Keratinocyte (primary cell): ENCODE measurements at places on chromosomes 16 and 17. TPM values are rescaled to one million over a fixed set of nuclear protein-coding genes. Genes with fewer than 3 reads are reported as not detected.
A peak's percentile ranks its signal among the peaks of the same experiment; 100 is the strongest.

GRCh38 chr17:5480962-5481361 is 5.0 kb downstream of the DERL2 start:
- H3K4me3 ChIP-seq, result no peak overlapping the region
- H3K27ac ChIP-seq, result no peak overlapping the region
- H3K27me3 ChIP-seq, result no peaks in the 10 kb centered on the region
- DNase-seq, result no peak

The UNC13D gene
- polyA plus RNA-seq, result 0.25 to 0.79 TPM (median 0.36 TPM) in 3 replicates

- no peaks in the 10 kb centered on the region for H3K36me3 ChIP-seq
- H3K27ac ChIP-seq, result no peak overlapping the region
- no peak overlapping the region for H3K4me3 ChIP-seq
- DNase-seq, result no peak
These were observed 149.2 kb downstream of the MAF start for GRCh38 chr16:79451196-79451816.

- no peak overlapping the region for H3K27ac ChIP-seq
- peaks cover 12% of the 10 kb centered on the region for H3K36me3 ChIP-seq
- no peaks in the 10 kb centered on the region for H3K27me3 ChIP-seq
- no peak overlapping the region for H3K4me3 ChIP-seq
- DNase-seq, result no peak
These were observed 65.4 kb downstream of the MRC2 start for GRCh38 chr17:62692721-62693431.

DNA sequence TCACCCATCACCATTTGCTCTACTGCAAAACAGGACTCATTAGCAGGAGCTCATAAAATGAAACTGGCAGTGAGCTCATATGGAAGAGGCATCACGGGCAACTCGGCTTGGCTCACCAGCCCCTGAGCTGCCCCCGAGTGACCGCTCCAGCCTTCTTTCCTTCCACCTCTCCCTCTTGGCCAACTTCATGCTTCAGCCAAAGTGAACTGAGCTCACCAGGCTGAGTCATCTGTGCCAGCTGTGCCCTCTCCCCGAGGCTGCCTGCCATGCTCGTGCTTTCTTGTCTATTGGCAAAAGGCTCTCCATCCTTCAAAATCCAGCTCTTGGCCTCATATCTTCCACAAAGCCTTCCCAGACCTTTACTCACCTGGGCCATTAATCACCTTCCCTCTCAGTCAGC is 391.4 kb downstream of the WWOX start:
- no peaks in the 10 kb centered on the region for H3K4me1 ChIP-seq
- no peak overlapping the region for H3K4me3 ChIP-seq
- DNase-seq, result no peak
- no peaks in the 10 kb centered on the region for H3K36me3 ChIP-seq
- no peak overlapping the region for H3K27ac ChIP-seq

The KCNJ18 gene
- not detected in 3 replicates for polyA plus RNA-seq

DNA sequence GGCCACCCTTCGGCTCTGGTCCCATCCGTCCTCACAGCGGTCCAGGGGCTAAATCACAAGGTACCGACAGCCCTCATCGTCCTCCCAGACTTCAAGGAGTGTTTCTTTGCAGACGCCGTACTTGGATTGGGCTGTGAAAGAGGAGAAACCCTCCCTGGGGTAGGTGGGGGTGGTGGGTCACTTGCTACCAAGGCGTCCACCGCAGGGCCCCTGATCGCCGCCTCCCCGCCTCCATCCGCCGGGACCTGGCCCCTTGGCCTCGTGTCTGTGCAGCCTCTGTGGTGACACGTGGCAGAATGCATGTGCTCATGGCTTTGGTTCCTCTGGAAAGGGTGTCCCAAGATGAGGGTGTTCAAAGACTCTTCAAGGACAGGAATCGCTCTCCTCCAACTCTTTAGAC is 151.4 kb downstream of the BANP start:
- no peak for DNase-seq
- no peaks in the 10 kb centered on the region for H3K36me3 ChIP-seq
- peaks cover 22% of the 10 kb centered on the region for H3K27me3 ChIP-seq
- H3K4me1 ChIP-seq, result no peaks in the 10 kb centered on the region

GRCh38 chr17:56883616-56884015 is 30.2 kb downstream of the TRIM25 start:
- H3K4me3 ChIP-seq, result no peak overlapping the region
- DNase-seq, result no peak
- no peaks in the 10 kb centered on the region for H3K4me1 ChIP-seq

- H3K36me3 ChIP-seq, result peaks cover 24% of the 10 kb centered on the region
- H3K4me3 ChIP-seq, result no peak overlapping the region
- no peak for DNase-seq
- no peaks in the 10 kb centered on the region for H3K27me3 ChIP-seq
These were observed 8.0 kb downstream of the ZNF750 start for GRCh38 chr17:82831818-82832200.

The DNAH17 gene
- polyA plus RNA-seq, result 0.16 to 0.46 TPM (median 0.31 TPM) in 3 replicates

The EFCAB13 gene
- 0.19 to 0.64 TPM (median 0.63 TPM) in 3 replicates for polyA plus RNA-seq

GRCh38 chr16:65658349-65658748 is 536.5 kb upstream of the CDH11 start:
- peak overlapping the region; percentile 87 for H3K27ac ChIP-seq
- no peaks in the 10 kb centered on the region for H3K36me3 ChIP-seq
- H3K27me3 ChIP-seq, result no peaks in the 10 kb centered on the region
- peak; percentile 99 for DNase-seq
- H3K4me3 ChIP-seq, result no peak overlapping the region
- peaks cover 37% of the 10 kb centered on the region for H3K4me1 ChIP-seq

DNA sequence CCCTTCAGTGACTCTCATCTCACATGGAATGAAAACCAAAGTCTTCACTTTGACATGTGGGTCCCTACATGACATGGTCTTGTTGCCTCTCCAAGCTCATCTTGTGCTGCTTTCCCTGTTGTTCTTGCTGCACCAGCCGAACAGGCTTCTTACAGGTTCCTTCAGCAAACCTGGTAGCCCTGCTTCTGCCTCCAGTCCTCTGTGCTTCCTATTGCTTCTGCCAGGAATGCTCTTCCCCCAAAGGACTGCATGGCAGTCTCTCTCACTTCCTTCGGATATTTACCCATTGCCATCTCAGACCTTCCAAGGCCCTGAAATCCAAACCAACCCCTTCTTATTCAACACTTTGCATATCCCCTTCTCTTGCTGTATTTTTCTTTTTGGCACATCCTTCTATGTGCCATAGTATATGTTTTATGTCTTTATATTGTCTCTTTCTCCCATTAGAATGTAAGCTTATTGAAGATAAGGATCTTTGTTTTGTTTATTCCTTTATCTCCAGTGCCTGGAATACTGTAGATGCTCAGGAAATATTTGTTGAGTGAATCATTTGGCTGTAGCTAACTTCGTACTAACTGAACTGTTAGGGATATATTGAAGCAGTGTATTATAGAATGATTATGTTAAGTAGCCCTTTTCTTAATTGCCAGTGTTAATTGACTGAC is 57.9 kb upstream of the SLC12A3 start:
- DNase-seq, result no peak
- H3K4me1 ChIP-seq, result peaks cover 13% of the 10 kb centered on the region
- peaks cover 15% of the 10 kb centered on the region for H3K36me3 ChIP-seq
- no peaks in the 10 kb centered on the region for H3K27me3 ChIP-seq
- H3K27ac ChIP-seq, result no peak overlapping the region

The NPIPB6 gene
- polyA plus RNA-seq, result 0.09 to 0.40 TPM (median 0.38 TPM) in 3 replicates

DNA sequence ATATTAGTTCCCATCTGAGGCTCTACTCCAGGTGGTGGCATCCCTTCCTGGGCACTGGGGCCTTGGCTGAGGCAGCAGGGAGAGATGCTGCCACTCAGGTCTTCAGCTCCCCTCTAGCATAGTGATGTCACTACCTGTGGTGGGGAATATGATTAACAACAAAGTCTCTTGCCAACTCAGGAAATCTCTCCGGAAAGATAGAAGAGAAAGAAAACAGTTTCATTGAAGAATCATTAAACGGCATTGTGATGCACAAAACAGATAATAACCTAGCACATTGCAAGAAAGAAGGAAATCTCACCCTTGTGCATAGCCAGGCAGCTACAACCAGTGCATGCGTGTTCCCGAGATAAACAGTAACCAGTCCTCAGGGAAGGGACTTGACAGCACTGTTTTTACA is 12.2 kb upstream of the ZNF267 start:
- no peaks in the 10 kb centered on the region for H3K27me3 ChIP-seq
- no peak overlapping the region for H3K4me3 ChIP-seq
- no peaks in the 10 kb centered on the region for H3K36me3 ChIP-seq
- no peak for DNase-seq
- no peaks in the 10 kb centered on the region for H3K4me1 ChIP-seq

GRCh38 chr17:9904277-9905077 is 594 bp downstream of the RCVRN start:
- H3K27me3 ChIP-seq, result no peaks in the 10 kb centered on the region
- DNase-seq, result no peak
- no peaks in the 10 kb centered on the region for H3K36me3 ChIP-seq
- no peak overlapping the region for H3K27ac ChIP-seq
- H3K4me3 ChIP-seq, result no peak overlapping the region

DNA sequence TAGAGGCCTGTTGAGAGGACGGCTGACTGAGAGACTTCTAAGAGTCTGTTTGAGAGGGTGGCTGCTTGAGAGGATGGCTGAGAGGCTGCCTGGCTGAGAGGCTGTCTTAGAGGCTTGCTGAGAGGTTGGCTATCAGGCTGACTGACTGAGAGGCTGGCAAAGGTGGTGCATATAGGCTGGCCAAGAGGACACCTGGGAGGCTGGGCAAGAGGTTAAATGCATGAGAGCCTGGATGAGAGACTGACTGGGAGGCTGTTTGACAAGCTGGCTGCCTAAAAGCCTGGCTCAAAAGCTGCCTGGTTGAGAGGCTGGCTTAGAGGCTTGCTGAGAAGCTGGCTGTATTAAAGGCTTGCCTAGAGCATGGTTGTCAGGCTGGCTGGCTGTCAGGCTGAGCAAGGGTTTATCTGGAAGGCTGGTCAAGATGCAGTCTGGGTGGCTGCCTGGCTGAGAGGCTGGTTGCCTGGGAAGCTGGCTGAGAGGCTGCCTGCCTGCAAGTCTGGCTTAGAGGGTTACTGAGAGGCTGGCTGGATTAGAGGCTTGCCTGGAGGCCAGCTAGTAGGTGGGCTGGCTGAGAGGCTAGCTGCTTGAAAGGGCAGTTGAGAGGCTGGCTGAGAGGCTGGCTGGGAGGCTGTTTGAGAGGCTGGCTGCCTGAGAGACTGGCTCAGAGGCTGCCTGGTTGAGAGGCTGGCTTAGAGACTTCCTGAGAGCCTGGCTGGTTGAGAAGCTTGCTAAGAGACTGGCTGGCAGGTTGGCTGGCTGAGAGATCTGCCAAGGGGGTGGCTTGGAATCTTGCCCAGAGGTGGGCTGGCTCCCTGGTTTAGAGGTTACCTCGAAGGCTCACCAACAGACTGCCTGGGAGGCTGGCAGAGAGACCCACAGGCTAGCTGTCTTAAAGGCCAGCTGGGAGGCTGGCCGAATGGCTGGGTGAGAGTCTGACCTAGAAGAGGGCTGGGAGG is 38.3 kb upstream of the ACSM2B start:
- no peaks in the 10 kb centered on the region for H3K4me1 ChIP-seq
- H3K36me3 ChIP-seq, result no peaks in the 10 kb centered on the region
- H3K4me3 ChIP-seq, result no peak overlapping the region
- no peaks in the 10 kb centered on the region for H3K27me3 ChIP-seq

GRCh38 chr17:57966246-57966645 is 11.0 kb upstream of the CUEDC1 start:
- H3K4me3 ChIP-seq, result no peak overlapping the region
- H3K36me3 ChIP-seq, result no peaks in the 10 kb centered on the region
- H3K27me3 ChIP-seq, result peaks cover 4% of the 10 kb centered on the region
- DNase-seq, result no peak

The RHBDL3 gene
- polyA plus RNA-seq, result not detected in 3 replicates

The HYDIN gene
- polyA plus RNA-seq, result 0.41 to 0.62 TPM (median 0.49 TPM) in 3 replicates

The PTX4 gene
- polyA plus RNA-seq, result not detected in 3 replicates

DNA sequence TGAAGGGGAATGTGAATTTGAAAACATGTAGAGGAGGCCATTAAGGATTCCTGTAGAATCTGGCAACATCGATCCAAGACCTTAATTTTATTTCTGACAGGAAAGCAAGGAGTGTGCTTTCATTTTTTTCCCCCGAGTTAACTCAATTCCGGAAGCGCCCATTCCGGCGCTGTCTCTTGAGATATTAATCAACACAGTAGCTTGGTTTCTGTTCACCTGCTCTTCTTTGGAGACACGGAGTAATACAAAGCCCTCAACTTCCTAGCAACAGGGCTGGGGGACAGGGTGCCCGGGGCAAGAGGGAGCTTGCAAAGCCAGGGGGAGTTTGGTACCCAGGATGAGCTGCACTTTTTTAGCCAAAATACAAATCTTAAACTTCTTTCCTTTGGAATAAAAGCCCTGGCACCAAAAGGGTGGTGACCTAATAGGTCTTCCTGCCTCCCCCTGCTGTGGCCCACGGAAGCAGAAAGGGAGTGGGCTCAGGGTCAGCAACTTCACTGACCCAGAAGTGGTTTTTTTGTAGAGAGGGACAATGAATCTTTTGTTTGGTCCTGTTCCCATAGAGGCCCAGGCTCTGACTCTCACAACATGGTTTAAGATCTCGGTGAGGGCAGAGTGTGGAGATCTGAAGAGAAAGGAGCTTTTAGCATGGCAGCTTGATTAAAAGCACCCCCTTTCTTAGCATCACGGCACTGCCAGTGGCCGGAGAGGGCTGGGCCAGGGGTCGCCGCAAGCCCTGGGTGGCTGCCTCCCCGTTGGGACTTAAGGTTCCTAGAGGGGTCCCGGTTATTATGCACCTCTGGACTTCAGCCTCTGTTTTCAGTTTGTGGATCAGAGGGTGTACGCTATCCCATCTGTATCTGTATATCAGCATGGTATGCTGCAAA is 207.3 kb downstream of the CCDC182 start:
- no peak overlapping the region for H3K4me3 ChIP-seq
- H3K36me3 ChIP-seq, result no peaks in the 10 kb centered on the region
- H3K27me3 ChIP-seq, result no peaks in the 10 kb centered on the region
- peaks cover 9% of the 10 kb centered on the region for H3K4me1 ChIP-seq
- no peak overlapping the region for H3K27ac ChIP-seq
- no peak for DNase-seq

- peaks cover 11% of the 10 kb centered on the region for H3K36me3 ChIP-seq
- H3K4me1 ChIP-seq, result peaks cover 16% of the 10 kb centered on the region
- DNase-seq, result no peak
- H3K27me3 ChIP-seq, result no peaks in the 10 kb centered on the region
- no peak overlapping the region for H3K4me3 ChIP-seq
- no peak overlapping the region for H3K27ac ChIP-seq
These were observed 4.1 kb upstream of the TMEM11 start for GRCh38 chr17:21218101-21218500.

The PRM2 gene
- polyA plus RNA-seq, result not detected in 3 replicates

The PLK1 gene
- 3.2 to 43.3 TPM (median 21.2 TPM) in 3 replicates for polyA plus RNA-seq

- no peak for DNase-seq
- no peak overlapping the region for H3K4me3 ChIP-seq
- no peaks in the 10 kb centered on the region for H3K36me3 ChIP-seq
- no peak overlapping the region for H3K27ac ChIP-seq
- no peaks in the 10 kb centered on the region for H3K27me3 ChIP-seq
- peaks cover 4% of the 10 kb centered on the region for H3K4me1 ChIP-seq
These were observed 8.0 kb upstream of the NT5M start for GRCh38 chr17:17295141-17295540.

The USB1 gene
- polyA plus RNA-seq, result 63.5 to 88.7 TPM (median 75.9 TPM) in 3 replicates

DNA sequence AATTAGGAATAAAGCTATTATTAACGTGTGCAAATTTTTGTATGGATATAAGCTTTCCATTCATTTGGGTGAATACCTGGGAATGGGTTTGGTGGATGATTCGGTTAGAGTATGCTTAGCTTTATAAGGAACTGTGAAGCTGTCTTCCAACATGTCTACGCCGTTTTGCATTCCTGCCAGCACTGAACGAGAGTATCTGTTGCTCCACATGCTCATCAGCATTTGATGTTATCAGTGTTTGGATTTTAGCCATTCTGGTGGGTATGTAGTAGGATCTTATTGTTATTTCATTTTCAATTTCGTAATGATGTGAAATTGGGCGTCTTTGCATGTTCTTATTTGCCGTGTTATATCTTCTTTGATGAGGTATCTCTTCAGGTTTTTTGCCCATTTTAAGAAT is 168.0 kb downstream of the RPTOR start:
- no peak overlapping the region for H3K27ac ChIP-seq
- H3K27me3 ChIP-seq, result no peaks in the 10 kb centered on the region
- H3K36me3 ChIP-seq, result no peaks in the 10 kb centered on the region
- peaks cover 8% of the 10 kb centered on the region for H3K4me1 ChIP-seq
